Kidney (tissue), 22 donors: ENCODE measurements at places on chromosomes 7 and 10. TPM values are rescaled to one million over a fixed set of nuclear protein-coding genes. Genes with fewer than 3 reads are reported as not detected.

GRCh38 chr10:100009283-100009792 is 409 bp downstream of the DNMBP start:
- DNase-seq: peak; percentile 62

DNA sequence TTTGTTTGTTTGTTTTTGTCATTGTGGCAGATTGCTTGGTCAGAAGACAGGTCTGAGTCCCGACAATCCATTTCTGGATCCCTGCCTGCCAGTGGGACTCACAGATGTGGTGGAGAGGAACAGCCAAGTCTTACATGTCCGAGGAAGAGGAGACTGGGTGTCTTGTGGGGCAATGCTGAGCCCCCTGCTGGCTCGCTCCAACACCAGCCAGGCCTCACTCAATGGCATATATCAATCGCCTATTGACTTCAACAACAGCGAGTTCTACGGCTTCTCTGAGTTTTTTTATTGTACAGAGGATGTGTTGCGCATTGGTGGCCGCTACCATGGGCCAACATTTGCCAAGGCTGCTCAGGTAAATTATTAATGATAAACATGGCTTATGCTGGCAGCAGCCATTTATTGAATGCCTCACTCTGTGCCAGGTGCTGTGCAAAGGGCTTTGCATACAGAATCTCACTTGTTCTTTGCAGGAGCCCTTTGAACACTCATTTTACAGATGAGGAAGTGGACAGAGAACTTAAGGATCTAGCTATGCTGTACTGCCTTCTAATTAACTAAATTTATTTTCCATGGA is 33.3 kb downstream of the COX15 start:
- no peak for DNase-seq

The NSMCE4A gene
- polyA plus RNA-seq: 36.3 TPM

DNA sequence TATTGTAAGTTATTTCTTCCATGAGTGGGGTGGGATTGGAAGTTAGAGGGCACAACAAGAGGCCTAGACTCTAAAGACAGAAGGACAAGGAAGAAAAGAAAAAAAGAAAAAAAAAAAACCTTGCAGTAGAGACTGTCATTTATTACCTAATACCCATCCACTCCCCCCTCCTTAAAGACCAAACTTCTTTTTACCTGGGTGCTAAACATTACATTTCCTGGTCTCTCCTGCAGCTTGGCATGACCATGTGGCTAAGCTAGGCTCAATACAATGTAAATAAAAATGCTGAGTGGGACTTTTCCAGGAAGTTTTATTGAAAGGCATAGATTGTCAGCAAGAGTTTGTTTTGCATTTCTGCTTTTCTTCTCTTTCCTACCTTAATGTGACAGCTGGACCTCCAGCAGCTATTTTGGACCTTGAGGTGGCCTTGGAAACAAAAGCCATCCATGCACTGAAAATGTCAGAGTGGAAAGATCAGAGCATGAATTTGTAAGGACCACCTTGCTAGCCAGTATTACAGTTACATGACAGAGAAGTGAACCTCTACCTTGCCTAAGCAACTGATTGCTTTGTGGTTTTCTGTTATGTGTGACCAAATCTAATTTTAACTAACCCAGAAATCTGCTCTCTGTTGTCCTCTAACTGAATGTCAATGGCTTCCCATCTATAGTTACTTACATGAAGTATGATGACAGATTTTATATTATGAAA is 81.3 kb upstream of the SFMBT2 start:
- DNase-seq: no peak

GRCh38 chr7:98046816-98047215 is 56.8 kb upstream of the OCM2 start:
- DNase-seq: no peak

DNA sequence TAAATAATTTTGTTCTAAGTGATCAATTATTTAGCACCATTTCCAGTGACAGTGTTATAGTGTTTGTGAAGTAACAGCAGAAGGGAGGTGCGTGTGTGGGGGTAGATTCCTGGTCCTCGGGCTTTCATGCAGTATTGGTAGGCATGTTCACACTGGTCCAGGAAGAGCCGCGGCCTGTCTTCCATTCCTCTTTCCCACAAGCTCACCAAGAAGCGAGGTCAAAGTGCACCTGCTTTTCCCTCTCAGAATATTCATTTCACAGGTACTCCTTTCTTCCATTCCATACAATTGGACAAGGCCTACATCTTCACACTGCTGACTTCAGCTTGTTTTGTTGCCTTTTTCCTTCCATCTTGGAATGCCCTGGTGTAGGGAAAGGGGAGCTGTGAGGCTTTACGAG is 151.8 kb upstream of the CELF2 start:
- DNase-seq: no peak

The DGKB gene
- polyA plus RNA-seq: 0.26 TPM

- DNase-seq: no peak
Observed at GRCh38 chr7:138194567-138194966, 118.3 kb downstream of the AKR1D1 start.

The PSAP gene
- 1,082 TPM for polyA plus RNA-seq

DNA sequence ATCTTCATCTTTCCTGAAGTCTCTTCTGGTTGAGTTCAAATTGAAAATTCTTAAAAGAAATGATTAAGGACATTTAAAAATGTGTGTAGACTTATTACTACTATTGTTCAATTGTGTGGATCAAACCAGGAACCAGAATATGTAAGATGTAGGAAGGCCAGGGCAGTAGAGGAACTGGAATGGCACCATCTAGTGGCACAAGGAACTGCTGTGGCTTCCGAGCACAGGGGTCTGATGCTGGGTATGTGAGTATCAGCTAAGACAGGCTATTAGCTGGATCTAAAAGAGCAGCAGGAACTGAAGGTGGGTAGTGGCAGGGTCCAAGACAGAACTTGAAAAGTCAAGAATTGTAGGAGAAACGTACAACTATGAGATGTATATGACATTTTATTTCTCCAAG is 247.3 kb downstream of the SEMA3A start:
- DNase-seq: no peak

GRCh38 chr10:74968667-74969061 is 142.3 kb downstream of the KAT6B start:
- peak; percentile 23 for DNase-seq

The SPDYE2B gene
- polyA plus RNA-seq: not detected

DNA sequence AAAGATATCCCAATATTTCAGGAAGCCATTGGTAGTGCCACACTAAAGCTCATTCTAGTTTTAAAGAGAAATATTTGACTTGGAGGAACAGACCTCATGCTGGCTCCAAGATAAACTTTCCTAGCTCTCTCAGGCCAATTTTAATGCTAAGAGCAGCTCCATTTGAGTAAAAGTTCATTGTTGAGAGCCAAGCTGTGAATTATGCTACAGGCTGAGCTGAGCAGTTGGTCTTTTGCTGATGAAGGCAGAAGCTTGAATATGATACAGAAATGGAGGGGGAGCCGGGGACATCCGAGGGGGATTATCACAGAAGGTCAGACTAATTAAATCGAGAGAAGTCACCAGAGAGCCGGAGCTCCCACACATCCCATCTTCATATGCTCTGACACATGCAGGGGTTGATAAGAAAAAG is 175.7 kb upstream of the AUTS2 start:
- DNase-seq: peak; percentile 43

The CCL26 gene
- polyA plus RNA-seq: not detected

The GARIN1A gene
- polyA plus RNA-seq: 1.3 TPM

The GNGT1 gene
- not detected for polyA plus RNA-seq

DNA sequence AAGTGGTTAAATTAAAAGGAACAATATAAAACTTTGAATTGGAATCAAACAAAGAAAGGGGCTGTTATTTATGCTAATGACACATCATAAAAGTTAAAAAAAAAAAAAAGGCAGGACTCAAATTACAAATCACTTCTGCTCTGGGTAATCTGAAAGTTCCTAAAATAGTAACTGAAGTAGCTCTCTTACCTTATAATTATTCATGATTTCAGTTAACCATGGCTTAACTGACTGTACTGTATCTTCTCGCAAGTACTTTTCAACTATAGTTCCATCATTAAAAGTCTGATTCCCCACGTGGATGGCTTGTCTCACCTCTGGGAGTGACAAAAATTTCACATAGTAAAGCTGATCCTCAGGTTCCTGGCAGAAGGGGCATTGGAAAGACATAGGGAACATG is 82.5 kb downstream of the CPVL start:
- DNase-seq: no peak
